ENCODE measurements at places on chromosomes 7 and 10.

- DNase-seq: no peak
These were observed 661.8 kb upstream of the MBL2 start for GRCh38 chr10:53434413-53434812.

DNA sequence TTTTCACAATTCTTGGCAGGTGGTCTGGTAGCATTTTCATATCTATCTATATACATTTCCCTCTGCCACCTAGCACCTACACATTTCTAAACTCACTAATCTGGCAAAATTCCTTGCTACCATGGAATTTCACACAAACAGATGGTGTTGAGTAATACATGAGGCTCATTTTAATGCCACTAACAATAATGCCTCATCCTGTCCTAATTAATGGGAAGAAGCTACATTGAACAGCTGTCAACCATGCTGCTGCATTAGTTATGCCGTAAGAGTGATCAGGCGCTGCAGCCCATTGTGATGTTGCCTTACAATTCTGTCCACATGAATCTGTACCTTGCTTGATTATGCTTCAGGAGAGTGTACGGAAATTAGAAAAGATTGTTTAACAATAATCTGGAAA, 23.2 kb downstream of the COL1A2 start:
- no peak for DNase-seq

GRCh38 chr10:102752934-102753664, 9.4 kb downstream of the WBP1L start:
- DNase-seq: peak; percentile 55

- no peak for DNase-seq
These were observed 4.4 kb upstream of the EGR2 start for GRCh38 chr10:62820586-62820985.

GRCh38 chr7:91352091-91352490, 87.9 kb downstream of the FZD1 start:
- DNase-seq: no peak

- DNase-seq: no peak
These were observed 220.5 kb downstream of the LHFPL3 start for GRCh38 chr7:104548861-104549260.

DNA sequence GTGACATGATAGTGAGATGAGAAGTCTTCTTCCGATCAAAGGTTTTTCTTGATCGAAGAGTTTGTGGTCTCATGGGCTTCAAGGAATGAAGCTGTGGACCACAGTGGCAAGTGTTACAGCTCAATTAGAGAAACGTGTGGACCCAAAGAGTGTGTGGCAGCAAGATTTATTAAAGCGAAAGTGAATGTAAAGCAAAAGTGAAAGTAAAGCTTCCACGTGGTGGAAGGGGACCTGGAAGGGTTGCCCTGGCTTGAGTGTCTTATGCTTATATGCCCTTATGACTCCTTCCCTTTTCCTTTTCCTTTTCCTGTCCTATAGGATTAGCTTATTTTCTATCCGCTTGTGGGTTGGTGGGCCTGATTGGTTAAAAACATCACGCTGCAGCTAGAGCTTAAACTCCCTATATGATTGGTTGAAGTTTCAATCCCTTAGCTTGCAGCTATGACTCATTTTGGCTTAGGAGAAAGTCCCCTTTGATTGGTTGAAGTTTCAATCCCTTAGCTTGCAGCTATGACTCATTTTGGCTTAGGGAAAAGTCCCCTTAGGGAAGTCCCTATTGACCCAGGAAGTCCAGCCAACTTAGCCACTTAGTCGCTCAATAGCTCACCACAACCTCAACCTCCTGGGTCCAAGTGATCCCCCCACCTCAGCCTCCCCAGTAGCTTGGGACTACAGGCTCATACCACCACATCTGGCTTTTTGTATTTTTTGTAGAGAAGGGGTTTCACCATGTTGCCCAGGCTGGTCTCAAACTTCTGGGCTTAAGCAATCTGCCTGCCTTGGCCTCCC, 34.7 kb downstream of the MRPS24 start:
- DNase-seq: peak; percentile 53

Data from inflammatory macrophage (primary cell).